Stimulated activated CD8-positive, alpha-beta memory T cell treated with anti-CD3 and anti-CD28 coated beads, Interleukin-15, amount 100 ng/mL, for 48 hours (primary cell): ENCODE measurements at places on chromosomes 2 and 18.

DNA sequence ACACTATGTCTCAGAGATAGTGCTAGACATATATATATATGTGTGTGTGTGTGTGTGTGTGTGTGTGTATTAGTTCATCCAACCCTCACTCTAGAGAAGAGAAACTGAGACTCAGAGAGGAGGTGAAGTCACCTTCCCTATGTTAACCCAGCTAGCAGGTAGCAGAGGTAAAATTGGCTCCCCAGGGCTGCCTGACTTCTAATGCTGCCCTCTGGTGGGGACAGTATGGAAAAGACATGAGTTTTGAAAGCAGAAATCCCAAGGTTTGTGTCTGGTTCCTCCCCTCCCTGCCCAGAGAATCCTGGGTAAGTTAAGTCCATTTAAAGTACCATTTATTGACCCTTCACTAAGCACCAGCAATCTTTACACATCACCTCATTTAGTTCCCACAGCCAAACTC lies 137.7 kb downstream of the THNSL2 start:
- DNase-seq: no peak

DNA sequence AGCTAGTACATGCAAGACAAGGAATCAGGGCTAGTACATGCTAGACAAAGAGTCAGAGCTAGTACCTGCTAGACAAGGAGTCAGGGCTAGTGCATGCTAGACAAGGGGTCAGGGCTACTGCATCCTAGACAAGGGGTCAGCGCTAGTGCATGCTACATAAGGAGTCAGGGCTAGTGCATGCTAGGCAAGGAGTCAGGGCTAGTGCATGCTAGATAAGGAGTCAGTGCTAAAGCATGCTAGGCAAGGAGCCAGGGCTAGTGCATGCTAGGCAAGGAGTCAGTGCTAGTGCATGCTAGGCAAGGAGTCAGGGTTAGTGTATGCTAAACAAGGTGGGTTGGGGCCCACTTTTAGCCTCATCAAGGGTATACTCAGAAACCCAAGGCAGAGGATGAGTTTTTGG lies 90.1 kb upstream of the FAM136A start:
- DNase-seq: no peak

DNA sequence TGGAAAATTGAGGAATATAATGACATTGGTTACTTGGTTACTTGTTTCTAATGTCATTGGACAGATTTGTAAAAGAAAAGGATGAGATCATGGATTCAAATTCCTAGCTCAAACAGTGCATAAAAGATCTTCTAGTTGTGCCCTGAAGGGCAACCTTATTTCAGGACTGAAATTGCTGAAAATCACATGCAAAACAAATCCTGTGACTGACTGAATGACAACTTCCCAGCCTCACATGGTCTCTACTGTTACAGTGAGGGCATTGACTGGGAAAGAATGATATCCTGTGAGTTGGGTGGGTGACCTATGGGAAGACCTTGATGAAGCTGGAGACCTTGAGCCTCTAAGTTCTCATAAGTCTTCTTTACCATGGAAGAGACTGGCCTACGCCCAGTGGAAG lies 90.4 kb upstream of the HAAO start:
- DNase-seq: no peak

DNA sequence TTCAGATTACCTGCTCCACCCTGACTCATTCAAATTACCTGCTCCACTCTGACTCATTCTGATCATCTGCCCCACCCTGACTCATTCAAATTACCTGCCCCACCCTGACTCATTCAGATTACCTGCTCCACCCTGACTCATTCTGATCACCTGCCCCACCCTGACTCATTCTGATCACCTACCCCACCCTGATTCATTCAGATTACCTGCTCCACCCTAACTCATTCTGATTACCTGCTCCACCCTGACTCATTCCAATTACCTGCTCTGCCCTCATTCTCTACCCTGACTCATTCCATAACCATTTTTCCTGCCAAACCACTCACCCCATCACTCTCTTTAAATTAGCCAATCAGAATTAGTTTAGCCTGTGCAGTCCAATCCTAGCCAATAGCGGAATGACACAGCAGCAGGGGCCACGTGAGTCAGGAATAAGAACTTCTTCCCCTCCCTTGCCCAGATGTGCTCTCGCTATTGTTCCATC lies 26.2 kb downstream of the CFAP53 start:
- no peak for DNase-seq

GRCh38 chr2:60505880-60506260 lies 47.6 kb downstream of the BCL11A start:
- no peak for DNase-seq

DNA sequence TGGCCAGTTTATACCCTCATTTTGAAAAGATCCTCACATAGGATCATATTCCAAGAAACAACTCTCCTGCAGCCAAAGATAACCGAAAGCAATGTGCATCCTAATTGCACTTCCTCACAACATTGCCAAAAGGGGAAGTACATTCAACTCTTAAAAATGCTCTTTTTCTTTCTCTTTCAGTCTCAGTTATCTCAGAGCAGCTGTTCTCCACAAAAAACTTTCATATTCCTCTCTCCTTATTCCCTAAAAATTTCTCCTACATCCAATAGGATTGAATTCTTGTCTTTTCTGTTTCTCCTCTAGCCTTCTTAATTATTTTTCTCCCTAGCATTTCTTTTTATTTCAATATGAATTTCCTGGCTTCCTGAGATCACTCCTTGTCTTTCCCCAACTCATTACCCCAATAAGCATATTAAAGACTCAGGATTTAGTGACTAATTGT lies 7.4 kb upstream of the VRK2 start:
- DNase-seq: no peak
